ENCODE measurements at places on chromosomes 3 and 15. TPM values are rescaled to one million over a fixed set of nuclear protein-coding genes. Genes with fewer than 3 reads are reported as not detected.

The PARP9 gene
- 10.7 TPM for total RNA-seq

The RUBCN gene
- total RNA-seq: 42.9 TPM

The FMN1 gene
- total RNA-seq: 3.4 TPM

- DNase-seq: peak; percentile 10
Observed at GRCh38 chr15:48643776-48644466, 1.6 kb downstream of the FBN1 start.

- DNase-seq: no peak
Observed at GRCh38 chr3:138845771-138846173, 11.0 kb upstream of the PIK3CB start.

- no peak for DNase-seq
Observed at GRCh38 chr15:53447053-53447574, 312.3 kb downstream of the WDR72 start.

DNA sequence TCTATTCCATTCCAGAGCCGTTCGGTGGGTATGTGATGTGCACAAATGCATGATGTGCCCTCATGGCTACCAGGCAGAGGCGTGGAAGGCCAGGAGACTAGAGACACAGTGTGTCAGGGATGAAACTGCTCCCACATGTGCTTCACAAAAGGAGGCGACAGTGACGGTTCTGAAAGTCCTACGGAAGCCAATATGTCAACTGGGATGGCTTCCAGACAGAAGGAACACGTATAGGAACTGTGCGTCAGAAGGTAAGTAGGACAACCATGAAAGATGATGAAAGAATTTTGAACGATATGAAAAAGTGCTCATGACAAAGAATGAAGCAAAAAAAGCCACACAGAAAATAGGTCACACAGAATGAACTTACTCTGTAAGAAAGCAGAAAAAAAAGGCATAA, 34.1 kb downstream of the GLB1 start:
- no peak for DNase-seq

- no peak for DNase-seq
Observed at GRCh38 chr3:30349507-30349906, 256.9 kb upstream of the TGFBR2 start.
